AG04450 (cell line): ENCODE measurements at places on chromosomes 6 and 20.

- DNase-seq: no peak
Measured at GRCh38 chr20:16821211-16822089, 73.3 kb downstream of the OTOR start.

- DNase-seq: no peak
Measured at GRCh38 chr20:35615667-35616464, at the start of gene SPAG4. SPAG4 (plus strand) TSS chr20:35615829; CDS start chr20:35616004, 175 bp downstream.

DNA sequence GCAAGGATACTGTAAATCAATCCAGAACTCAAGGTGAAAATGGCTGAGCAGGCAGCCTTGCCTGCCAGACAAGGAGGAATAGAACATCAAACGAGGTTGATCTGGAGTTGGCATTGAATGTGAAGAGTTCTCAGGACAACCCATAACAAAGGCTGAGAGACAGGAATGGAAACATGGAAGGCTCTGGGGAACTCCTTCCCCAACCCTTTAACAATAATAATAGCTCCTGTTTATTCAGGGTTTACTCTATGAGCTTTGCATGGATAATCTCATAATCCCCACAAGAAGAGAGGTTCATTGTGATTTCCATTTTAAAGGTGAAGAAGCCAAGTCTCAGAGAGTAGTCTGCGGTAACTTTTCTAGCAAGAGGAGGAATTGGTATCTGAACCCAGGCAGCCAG is 151.7 kb downstream of the SOD2 start:
- DNase-seq: no peak

DNA sequence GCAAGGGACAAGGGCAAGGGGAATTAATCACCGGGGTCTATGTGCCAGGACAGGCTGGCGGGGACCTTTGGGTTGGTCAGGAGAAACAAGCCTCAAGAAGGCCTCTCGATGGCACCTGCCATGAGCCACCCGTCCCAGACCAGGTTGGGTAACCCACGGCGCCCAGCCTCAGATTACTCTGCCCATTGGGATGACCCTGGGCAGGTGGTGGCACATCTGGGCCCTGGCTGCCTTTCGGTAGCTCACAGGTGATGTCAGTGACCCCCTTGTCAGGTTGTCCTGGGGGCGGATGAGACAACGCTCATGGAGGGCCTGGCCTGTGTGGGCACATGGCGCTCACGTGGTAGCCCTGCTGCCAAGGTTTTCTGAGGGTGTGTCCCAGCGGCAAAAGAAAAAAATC is 152.2 kb downstream of the SYCP2 start:
- no peak for DNase-seq

DNA sequence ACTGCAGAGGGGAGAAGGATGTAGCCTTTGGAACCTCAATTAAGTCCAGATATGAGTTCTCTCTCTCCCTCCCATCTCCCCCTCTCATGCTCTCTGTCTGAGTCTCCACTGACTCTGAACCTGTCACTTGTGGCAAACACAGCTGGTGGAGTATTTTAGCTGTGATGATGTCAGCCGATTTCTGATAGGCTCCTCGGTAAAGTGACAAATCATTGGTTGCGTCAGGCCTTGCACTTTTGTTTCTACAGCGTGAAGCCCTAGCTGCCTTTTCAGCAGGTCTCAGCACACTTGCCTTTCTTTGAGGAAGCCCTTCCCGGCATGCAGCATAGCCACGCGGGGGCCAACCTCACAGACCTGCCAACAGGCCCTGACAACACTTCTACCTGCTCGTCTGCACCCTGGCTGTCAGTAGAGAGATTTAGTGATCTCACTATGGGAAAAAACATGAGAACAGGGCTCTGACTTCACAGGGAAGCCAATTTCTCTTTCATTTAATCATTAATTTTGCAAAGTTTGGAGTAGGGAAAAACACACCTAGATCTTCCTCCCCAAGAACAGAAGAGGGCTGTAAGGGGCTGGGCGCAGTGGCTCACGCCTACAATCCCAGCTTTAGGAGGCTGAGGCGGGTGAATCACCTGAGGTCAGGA is 84.4 kb downstream of the GMPR start:
- peak; percentile 87 for DNase-seq

DNA sequence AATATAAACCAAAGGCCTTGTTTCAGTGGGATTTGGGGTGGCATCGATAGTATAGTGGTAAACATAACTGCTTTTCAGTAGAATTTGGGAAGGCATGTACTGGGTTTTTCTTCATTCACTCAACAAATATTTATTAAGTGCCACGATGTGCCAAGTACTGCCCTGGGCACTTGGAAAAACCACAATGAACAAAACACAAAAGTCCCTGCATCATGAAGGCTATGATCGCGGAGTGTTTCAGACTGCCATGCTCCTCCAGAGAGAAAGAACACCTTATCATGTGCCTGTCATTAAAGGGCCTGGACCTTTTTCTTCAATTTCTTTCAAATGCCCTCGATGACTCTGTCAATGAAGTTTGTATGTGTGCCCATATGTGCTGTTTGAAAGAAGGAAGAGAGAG is 59.2 kb upstream of the CEP85L start:
- no peak for DNase-seq

DNA sequence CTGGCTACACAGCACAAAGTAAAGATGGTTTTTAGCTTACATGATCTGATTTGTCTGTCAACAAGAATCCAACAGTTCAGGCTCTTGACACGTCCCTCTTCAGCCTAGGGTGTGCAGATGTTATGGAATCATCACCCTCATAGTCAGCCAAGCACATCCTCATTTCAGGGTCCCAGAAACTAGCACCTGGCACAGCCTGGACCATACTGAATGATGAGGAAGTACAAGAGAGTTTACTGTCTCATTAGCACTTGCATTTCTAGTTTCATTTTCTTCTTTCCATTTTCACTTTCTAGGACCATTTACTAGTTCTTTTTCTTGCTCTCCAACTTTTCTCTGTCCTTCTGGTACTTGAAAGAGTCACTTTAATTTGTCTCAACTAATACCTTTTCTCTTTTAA is 6.5 kb downstream of the RIPOR2 start:
- DNase-seq: no peak

- no peak for DNase-seq
Measured at GRCh38 chr20:19070026-19070425, 142.4 kb upstream of the SLC24A3 start.

DNA sequence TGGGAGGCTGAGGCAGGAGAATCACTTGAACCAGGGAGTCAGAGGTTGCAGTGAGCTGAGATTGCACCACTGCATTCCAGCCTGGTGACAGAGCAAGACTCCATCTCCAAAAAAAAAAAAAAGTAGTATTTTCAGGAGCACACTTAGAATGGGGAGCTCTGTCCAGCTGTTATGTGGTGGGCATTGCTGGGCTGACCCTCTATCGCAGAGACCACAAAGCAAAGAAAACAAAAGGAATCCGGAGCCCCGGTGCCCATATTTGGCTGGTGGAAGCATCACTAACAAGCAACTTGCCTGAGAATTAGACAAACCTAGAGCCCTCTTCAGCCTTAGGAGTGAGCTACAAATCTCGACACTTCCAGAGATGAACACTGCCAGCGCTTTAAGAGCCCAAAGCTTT is 137.3 kb upstream of the GPR6 start:
- no peak for DNase-seq

GRCh38 chr6:5507131-5507681 is 245.9 kb downstream of the FARS2 start:
- no peak for DNase-seq

- no peak for DNase-seq
Measured at GRCh38 chr20:584161-584970, 25.7 kb downstream of the TCF15 start.

DNA sequence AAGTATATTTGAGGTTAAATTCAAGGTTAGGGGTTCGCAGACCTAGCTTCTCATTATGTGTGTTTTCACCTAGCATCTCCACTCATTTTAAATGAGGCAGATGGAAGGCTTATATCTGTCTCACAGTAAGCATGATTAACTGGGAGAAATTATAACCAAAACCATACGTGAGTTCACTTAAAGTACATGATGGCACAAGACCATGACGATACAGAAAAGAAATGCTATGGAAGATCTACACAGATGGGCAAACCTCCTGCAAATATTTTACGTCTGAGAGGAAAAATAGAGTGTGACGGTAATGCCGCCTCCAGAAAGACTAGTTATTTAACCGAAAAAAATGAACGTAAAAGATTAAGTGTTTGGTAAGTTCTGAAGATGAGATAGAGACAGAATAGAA is 337.8 kb downstream of the FARS2 start:
- DNase-seq: no peak

GRCh38 chr20:50308513-50309279 is 118.1 kb downstream of the CEBPB start:
- peak; percentile 98 for DNase-seq

DNA sequence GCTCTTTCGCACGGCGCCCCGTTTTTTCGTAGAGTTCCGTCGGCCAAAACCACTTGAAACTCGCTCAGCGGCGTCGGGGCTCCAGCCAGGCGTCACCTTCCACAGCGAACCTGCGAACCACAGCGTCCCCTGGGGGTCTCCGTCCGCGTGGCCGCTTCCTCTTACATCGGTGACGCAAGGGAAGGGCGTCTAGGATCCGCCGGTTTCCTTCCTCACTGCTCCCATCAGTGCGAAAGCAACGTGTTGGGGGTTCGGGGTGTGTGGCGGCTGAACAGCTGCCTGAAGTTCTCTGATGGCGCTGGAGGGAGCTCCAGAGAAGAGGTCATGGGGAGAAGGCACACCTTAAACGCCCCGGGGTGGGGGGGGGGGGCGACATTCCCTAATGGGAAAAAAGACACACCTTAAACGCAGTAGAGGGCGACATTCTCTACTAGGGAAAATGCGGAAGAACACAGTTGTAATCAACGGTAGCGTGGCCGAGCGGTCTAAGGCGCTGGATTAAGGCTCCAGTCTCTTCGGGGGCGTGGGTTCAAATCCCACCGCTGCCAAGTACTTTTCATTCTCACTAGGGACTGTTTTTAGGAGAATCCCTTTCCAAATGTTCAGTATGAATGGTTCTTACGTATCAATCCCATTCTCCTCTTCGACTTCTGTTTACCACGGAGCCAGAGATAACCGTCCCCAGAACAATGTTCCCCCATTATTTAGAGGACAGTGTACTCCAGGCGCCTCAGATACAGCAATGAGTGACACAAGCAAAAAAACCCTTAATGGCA is 16.4 kb downstream of the ZNF311 start:
- DNase-seq: no peak

GRCh38 chr6:138957484-138957883 is 30.6 kb downstream of the REPS1 start:
- DNase-seq: no peak

GRCh38 chr6:133315811-133316210 is 74.7 kb downstream of the EYA4 start:
- no peak for DNase-seq

DNA sequence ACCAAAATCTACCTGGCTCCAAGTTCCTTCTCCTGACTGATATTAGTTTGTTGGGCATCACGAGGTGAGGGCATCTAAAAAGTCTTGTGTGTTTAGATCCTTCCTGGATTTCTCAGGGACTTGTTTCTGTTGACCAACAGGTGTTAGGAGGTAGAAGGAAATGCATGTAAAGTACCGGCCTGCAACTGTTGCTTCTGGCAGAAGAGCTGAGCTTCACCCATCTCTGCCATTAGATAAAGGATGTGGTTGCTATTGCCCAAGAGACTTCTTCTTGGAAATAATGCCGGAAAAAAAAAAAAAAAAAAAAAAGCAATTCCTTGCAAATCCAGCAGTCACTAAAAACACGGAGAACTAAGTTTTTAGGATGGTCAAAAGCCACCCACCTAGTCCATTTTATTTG is 303.1 kb downstream of the CDH26 start:
- DNase-seq: no peak

DNA sequence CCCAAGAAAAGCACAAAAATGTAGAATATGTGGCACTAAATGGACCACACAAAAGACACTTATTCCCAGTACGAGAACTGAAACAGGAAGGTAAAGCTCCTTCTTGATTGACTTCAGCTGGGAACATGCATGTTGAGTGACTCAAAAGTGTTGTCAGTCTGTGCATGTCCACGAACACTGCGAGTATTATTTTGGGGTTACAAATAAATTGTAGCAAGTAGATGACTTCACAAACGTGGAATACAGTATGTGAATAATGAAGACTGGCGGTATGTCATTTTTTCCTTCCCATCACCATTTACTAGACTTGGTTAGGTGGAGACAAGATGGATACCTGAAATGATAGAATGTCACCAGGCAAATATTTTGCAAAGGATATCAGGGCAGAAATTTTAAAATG is 45.4 kb downstream of the L3MBTL3 start:
- no peak for DNase-seq

- no peak for DNase-seq
Measured at GRCh38 chr6:73702444-73702843, 6.4 kb downstream of the CD109 start.

DNA sequence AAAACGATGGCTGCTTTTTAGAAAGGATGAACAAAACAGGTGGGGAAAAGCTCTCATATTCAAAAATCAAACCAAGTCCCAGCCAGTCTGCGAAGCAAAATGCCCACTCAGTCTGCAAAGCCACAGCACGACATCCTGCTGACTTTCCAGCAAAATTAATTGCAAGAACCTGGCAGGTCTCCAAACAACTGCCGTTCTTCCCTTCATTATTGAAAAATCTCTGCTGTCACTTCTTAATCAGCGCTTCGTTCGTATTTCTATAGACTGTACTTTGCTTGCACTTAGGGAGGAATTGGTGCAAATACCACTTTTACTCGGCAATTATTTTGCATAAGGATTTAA is 222.4 kb downstream of the CBLN4 start:
- no peak for DNase-seq

DNA sequence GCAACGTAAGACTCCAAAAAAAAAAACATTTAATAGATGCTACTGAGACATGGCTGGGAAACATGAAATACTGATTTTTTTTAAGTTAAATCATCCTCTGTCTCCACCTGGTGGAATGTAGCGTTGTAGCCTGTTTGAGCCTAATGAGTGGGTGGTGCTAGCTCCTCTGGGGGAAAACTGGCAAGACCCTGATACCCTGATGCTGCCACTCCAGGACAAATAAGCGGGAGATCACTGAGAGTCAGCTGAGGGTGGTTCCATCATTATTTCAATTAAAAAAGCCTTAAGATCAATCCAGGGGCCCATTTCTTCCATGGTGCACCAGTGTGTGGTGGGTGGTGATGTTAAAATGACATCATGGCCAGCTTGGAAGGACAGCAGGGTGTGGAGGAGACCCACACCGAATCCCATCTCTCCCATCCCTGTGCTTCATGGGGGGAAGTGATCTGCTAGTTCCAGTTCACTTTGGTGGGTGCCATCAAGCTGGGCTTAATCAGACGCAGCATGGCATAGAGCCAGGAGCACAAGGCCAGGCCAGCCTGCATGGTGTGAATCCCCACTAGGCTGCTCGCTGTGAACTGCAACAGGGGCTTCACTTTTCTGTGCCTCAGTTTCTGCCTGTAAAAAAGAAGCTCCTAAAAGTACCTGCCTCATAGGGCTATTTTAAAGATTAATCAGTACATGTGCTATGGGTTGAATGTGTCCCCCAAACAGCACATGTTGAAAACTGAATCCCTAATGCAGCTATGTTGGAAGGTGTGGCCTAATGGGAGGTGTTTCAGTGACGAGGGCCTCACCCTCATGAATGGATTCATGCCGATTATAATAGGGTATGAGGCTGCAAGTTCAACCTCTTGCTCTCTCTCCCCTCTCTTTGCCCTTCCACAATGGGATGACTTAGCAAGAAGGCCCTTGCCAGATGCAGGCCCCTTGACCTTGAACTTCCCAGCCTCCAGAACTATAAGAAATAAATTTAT is 13.0 kb upstream of the MRPS10 start:
- DNase-seq: no peak

- no peak for DNase-seq
Measured at GRCh38 chr20:39941245-39941644, 747.8 kb downstream of the MAFB start.

- peak; percentile 50 for DNase-seq
Measured at GRCh38 chr6:130600880-130601341, 226.3 kb upstream of the SMLR1 start.

- no peak for DNase-seq
Measured at GRCh38 chr6:33313105-33313708, 671 bp downstream of the TAPBP start.

GRCh38 chr6:148027201-148027600 is 315.4 kb upstream of the SASH1 start:
- no peak for DNase-seq
